ENCODE measurements at places on chromosomes 7 and 10. TPM values are rescaled to one million over a fixed set of nuclear protein-coding genes. Genes with fewer than 3 reads are reported as not detected.

- no peak overlapping the region for H3K27ac ChIP-seq
- no peak for DNase-seq
- no peaks in the 10 kb centered on the region for H3K4me1 ChIP-seq
These were observed 805.6 kb downstream of the NRG3 start for GRCh38 chr10:82680608-82681007.

DNA sequence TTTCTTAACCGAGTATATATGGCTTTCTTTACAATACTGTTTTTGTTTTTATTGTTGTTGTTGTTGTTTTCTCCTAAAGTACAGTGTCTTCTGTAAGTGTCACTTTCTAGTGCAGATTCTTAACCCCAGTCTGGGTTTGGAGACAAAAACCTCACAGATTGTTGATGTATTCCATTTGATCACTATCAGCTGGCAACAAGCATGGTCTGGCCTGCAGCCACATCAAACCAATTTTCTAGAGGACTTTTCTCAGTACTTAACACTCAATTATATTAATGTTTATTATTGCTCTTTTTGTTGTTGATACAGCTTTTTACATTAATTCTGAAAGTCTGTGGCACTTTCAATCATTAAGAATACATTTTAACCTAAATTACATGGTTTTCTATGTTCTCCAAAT, 17.1 kb downstream of the LRRN3 start:
- peaks cover 64% of the 10 kb centered on the region for H3K36me3 ChIP-seq
- no peak for DNase-seq
- H3K27me3 ChIP-seq = no peaks in the 10 kb centered on the region
- H3K4me3 ChIP-seq = no peak overlapping the region
- peaks cover 73% of the 10 kb centered on the region for H3K4me1 ChIP-seq
- no peak overlapping the region for H3K27ac ChIP-seq

- no peak overlapping the region for H3K27ac ChIP-seq
- DNase-seq = no peak
- H3K4me3 ChIP-seq = no peak overlapping the region
- H3K36me3 ChIP-seq = no peaks in the 10 kb centered on the region
- H3K27me3 ChIP-seq = peaks cover 19% of the 10 kb centered on the region
These were observed 47.5 kb upstream of the PODXL start for GRCh38 chr7:131603932-131604331.

DNA sequence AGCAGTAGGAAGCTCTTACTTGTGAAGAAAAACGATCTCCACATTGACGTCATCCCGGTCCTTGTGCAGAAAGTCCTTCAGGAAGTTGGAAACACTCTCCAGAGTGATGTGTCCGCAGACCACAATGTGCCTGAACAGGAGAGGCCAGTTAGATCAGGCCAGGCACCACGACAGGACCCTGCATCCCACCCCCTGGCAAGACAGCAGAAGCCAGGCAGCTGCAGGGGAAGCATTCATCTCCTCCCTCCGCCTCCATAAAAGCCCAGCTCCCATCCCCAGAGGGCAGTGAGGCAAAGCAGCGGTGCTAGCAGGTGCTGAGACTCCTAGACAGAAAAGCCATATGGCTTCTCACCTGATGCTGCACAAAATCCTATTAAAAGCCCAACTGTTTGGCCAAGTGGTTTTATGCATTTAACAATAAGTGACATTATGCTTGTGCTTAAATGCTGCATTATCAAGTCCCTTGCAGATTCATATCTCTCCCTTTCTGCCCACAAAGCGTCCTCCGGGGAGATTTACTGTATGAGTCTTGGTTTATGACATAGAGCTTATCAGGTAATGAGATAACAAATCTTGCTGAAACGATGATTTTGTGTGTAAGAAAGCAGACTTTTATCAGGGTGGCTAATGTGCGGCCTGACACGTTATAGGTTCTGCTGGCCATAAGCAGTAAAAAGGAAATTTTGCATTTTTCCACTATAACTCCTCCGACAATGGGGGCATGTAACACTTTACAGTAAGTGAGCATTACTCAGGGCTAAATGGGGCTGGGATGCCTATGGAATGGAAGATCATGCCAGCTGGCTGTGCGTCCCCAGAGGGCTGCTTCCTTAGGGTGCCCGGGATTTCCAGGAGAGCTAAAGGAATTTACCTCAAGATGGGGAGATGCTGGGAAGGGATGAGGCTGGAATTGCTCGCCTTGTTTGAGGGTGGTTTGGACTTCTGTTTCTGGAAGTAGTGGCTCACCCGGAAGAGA, 546.9 kb downstream of the KCNMA1 start:
- no peak overlapping the region for H3K4me3 ChIP-seq
- no peak overlapping the region for H3K27ac ChIP-seq
- H3K27me3 ChIP-seq = peaks cover 4% of the 10 kb centered on the region

The AGR2 gene
- total RNA-seq = not detected

The GPR26 gene
- total RNA-seq = not detected

The DLD gene
- total RNA-seq = 102 TPM
